ENCODE measurements at places on chromosomes 3 and 15.

DNA sequence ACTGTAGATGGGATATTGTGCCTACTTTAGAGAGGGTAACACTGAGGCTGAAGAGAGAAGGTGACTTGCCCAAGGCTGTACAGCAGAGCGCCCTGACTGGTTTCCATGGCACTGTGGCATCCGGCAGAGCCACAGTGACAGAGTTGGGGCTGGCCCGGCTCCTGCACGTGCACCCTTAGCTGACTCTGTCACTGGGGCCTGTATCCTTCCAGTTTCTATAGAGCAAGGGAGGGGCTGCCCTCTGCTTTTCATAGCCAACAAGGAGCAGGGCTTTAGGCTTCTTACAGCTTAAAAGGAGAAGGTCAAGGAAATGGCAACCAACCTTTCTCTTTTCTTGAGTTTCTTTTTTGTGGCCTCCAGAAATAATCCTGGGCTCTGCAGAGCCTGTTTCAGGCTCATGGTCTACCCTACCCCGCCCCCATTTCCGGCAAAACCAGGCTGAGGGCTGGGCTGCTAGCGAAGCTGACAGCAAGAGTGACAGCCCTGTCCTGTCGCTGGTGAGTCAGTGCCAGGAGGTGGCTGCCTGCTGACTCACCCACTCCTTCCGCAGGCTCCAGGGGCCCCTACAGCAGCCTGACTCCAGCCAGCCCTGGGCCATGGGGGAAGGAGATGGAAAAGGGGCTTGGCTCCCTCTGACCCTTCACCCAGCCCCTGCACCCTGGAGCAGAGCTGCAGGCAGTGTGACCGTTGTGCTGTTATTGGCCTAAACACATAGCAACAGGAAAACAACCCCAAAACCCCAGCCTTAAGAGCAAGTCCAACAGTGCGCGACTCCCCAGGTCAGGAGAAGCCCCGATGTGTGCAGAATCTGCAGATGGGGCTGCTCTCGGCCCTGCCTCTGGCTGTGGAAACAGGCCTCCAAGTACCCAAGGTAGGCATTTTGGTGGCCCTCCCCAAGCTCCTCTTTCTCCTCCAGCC lies 29.8 kb downstream of the SLC6A6 start:
- DNase-seq: peak; percentile 96

DNA sequence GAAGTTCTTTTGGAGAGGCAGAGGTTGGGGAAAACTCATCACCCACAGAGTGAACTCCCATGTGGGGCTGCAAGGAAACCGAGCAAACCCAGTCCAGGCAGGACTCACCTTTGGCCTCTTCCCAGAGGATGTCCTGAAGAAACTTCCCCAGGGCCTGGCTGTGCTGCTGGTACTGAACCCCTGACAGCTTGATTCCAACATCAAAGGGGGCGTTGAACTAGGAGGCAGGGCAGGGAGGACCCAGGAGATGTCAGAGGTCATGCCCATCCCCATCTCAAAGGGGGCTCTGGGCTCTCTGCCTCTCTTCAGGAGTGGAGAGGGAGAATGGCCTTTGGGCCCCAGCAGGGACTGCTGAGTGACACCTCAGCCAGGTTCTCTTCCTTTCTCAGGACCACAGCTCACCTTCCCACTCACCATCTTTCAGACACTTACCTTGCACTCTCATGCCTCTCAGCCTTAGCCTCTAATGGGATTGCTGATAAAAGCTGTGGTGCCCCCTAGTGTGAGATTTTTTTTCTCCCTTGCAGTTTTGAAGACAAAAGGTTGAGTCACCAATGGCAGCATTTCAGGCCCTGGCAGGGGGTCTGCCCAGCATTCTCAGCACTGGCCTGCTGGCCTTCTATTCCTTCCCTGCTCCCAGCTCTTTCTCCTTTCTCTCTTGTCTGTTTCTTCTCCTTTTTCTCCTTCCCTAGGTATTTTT lies 6.0 kb downstream of the GHRL start:
- DNase-seq: peak; percentile 58

GRCh38 chr3:27729325-27729724 lies 7.2 kb upstream of the EOMES start:
- DNase-seq: no peak

GRCh38 chr3:28155631-28156030 lies 85.8 kb upstream of the CMC1 start:
- no peak for DNase-seq

- DNase-seq: no peak
These were observed 157.9 kb downstream of the CHL1 start for GRCh38 chr3:354432-354831.
